ENCODE measurements at places on chromosomes 3 and 15. TPM values are rescaled to one million over a fixed set of nuclear protein-coding genes. Genes with fewer than 3 reads are reported as not detected.
A peak's percentile ranks its signal among the peaks of the same experiment; 100 is the strongest.

DNA sequence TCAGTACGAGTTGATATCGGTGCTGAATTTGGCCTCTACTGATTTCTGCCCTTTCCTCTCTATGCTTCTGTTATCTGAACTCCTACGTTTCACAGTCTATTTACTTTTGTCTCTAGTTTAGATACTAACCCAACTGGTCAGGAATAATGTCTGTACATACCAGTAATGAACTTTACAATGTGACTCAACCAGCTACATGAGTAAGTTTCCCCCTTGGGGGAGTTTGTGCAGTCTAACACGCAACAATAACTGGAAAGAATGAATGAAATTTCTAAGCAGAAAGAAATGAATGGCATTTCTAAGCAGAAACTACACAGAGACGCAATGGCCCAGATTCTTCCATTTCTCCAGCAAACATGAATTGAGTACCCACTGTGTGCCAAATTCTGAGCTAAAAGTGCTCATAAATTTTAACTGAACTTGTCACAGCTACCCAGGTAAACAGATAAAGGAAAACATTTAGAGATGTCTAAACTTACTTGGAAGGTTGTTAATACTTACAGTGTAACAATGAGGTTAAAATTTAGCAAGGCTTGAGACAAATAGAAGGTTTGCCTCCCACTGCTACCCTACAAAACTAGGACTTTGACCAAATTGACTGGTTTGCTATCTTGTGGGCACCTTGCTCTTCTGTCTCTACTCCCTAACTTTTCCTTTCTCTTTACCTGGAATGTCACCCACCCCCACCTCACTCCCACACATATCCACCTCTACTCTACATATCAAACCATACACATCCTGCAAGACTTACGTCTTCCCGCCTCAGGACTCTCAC lies 11.6 kb downstream of the UPK1B start:
- no peak for DNase-seq
- no peaks in the 10 kb centered on the region for H3K4me1 ChIP-seq
- H3K36me3 ChIP-seq = no peaks in the 10 kb centered on the region
- H3K27ac ChIP-seq = no peak overlapping the region
- H3K4me3 ChIP-seq = no peak overlapping the region
- no peaks in the 10 kb centered on the region for H3K27me3 ChIP-seq

- DNase-seq = no peak
- H3K4me1 ChIP-seq = no peaks in the 10 kb centered on the region
- no peak overlapping the region for H3K4me3 ChIP-seq
- H3K36me3 ChIP-seq = no peaks in the 10 kb centered on the region
- H3K27me3 ChIP-seq = no peaks in the 10 kb centered on the region
These were observed 24.2 kb downstream of the PPM1L start for GRCh38 chr3:160780245-160780644.

DNA sequence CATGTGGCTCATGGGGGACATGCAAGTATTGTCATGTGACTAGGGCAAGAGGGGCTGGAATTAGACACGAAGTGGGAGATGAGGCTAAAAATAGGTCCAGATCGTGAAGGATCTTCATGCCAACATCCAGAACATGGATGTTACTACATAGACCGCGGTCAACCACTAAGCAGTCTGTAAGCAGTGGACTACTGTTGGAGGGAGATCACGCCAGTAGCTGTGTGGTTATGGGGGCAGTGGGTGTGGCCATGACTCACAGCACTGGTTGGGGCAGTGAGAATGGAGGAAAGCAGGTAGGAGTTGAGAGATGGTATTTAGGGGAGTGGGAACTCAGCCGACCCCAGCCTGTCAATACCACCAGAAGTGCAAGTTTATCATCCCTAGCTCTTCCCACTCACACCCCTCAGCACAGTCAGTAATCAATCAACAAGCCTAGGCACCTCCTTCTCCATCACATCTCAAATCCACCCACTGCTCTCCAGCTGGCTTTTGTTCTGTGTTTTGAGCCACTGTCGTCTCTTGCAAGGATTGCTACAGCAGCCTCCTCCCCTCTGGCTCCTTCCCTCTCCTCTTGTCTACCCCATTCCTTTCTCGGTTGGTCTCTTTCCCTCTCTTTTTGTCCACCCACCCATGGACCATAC lies 107.2 kb upstream of the ABHD17C start:
- H3K36me3 ChIP-seq = no peaks in the 10 kb centered on the region
- H3K27ac ChIP-seq = no peak overlapping the region
- no peak overlapping the region for H3K4me3 ChIP-seq
- H3K27me3 ChIP-seq = no peaks in the 10 kb centered on the region
- no peak for DNase-seq
- H3K4me1 ChIP-seq = no peaks in the 10 kb centered on the region

- no peaks in the 10 kb centered on the region for H3K36me3 ChIP-seq
- no peak overlapping the region for H3K4me3 ChIP-seq
- H3K27ac ChIP-seq = no peak overlapping the region
- peaks cover 2% of the 10 kb centered on the region for H3K27me3 ChIP-seq
- no peak for DNase-seq
These were observed 221.2 kb upstream of the LINGO1 start for GRCh38 chr15:77853910-77854309.

DNA sequence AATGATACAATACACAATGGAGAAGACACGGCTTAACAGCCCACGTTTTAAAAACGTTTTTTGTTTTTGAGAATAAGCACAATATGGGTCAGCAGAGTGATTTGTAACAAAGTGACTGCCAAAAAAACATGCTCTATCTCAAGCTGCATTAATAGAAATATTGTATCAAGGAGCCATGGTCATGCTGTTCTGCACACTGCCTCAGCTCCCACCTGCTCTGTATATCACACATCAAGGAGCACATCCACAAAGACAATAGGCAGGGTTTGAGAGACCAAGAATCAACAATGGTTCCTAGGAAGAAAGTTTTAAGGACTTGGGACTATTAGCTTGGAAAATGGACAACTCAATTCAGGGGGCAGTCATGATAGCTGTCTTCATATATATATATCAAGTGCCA lies 6.3 kb upstream of the BBX start:
- H3K36me3 ChIP-seq = no peaks in the 10 kb centered on the region
- DNase-seq = no peak
- H3K27me3 ChIP-seq = no peaks in the 10 kb centered on the region
- H3K27ac ChIP-seq = no peak overlapping the region
- H3K4me3 ChIP-seq = no peak overlapping the region
- no peaks in the 10 kb centered on the region for H3K4me1 ChIP-seq

GRCh38 chr3:153370680-153371079 lies 208.7 kb downstream of the RAP2B start:
- no peak for DNase-seq
- H3K36me3 ChIP-seq = no peaks in the 10 kb centered on the region
- no peaks in the 10 kb centered on the region for H3K4me1 ChIP-seq
- no peaks in the 10 kb centered on the region for H3K27me3 ChIP-seq
- no peak overlapping the region for H3K27ac ChIP-seq

GRCh38 chr3:36403661-36404060 lies 23.4 kb downstream of the STAC start:
- no peak for DNase-seq
- H3K4me3 ChIP-seq = no peak overlapping the region
- H3K27me3 ChIP-seq = no peaks in the 10 kb centered on the region
- no peaks in the 10 kb centered on the region for H3K4me1 ChIP-seq
- H3K36me3 ChIP-seq = no peaks in the 10 kb centered on the region
- H3K27ac ChIP-seq = no peak overlapping the region

- no peak for DNase-seq
- no peaks in the 10 kb centered on the region for H3K4me1 ChIP-seq
- no peak overlapping the region for H3K27ac ChIP-seq
- H3K27me3 ChIP-seq = no peaks in the 10 kb centered on the region
- no peak overlapping the region for H3K4me3 ChIP-seq
These were observed 25.5 kb upstream of the FRMD4B start for GRCh38 chr3:69411346-69411745.

DNA sequence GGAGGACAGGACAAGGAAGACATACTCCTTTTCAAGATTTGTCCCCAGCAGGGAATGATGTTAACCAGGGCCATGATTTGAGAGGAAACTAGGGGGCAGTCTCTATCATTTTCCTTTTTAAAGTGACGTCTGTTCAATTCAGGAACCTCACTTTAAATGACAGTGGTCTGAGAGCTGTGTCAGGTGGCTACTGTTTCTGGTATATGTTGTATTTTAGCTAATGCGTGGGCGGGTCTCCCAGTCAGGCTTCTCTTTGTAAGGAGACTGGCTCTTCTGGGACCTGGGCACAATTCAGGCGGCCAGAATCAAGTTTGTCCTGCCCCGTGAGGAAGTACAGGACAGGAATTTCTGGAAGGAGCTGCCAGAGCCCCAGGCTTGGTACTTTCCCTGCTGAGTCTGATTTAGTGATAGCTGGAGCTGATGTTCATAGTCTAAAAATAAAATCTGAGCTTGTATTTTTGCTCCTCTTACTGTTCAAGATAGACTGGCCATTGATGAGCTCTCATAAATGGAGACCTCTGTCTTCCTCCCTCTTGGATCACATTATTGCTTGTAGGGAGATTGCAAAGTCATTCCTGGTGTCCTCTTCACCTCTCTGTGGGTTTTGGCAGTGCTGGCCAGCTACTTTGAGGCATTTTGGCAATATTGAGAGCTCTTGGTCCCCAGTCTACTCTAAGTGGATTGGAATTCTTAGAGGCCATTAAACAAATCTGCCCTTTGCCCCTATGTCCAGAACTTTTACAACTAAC lies 25.6 kb downstream of the SQOR start:
- no peak for DNase-seq
- peaks cover 41% of the 10 kb centered on the region for H3K36me3 ChIP-seq
- H3K4me1 ChIP-seq = peaks cover 5% of the 10 kb centered on the region
- H3K27me3 ChIP-seq = no peaks in the 10 kb centered on the region

DNA sequence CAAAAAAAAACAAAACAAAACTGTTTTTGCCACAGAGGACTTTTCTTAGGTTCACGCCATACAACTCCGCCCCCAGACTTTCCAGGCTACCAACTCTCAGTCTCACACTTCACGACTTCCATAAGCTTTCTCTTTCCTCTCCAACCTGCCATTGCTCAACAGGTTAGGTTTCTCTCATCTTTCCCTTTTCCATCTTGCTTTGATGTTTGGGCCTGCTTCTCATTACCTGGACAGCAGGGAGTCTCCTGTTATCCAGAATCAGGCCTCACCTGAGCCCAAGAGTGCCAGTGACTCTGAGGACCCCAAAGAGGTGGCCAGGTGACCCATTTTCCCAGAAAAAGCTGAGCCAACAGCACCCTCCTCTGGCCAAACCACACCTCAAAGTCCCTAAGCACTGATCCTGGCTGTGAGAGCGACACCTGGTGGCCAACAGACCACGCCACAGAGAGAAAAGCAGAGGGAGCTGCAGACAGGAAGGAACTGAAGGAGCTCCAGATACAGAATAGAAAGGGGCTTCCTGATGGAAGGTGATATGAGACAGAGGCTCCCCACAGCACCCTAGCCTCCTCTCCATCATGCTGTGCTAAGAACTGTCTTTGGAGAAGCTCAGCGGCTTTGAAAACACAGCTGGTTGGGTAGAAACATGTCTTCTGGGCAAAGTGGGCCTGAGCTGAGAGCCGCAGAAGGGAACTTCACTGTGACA lies 4.0 kb downstream of the CCDC51 start:
- peak; percentile 83 for DNase-seq
- no peak overlapping the region for H3K4me3 ChIP-seq
- no peaks in the 10 kb centered on the region for H3K36me3 ChIP-seq
- H3K27ac ChIP-seq = peak overlapping the region; percentile 3
- peaks cover 23% of the 10 kb centered on the region for H3K4me1 ChIP-seq

- H3K27me3 ChIP-seq = no peaks in the 10 kb centered on the region
- H3K36me3 ChIP-seq = no peaks in the 10 kb centered on the region
- H3K4me1 ChIP-seq = no peaks in the 10 kb centered on the region
- H3K27ac ChIP-seq = no peak overlapping the region
- H3K4me3 ChIP-seq = no peak overlapping the region
These were observed 115.9 kb downstream of the DCLK3 start for GRCh38 chr3:36648241-36649034.

- H3K27me3 ChIP-seq = no peaks in the 10 kb centered on the region
- no peaks in the 10 kb centered on the region for H3K4me1 ChIP-seq
- no peak overlapping the region for H3K4me3 ChIP-seq
- no peak overlapping the region for H3K27ac ChIP-seq
- DNase-seq = no peak
These were observed 91.5 kb downstream of the CERS3 start for GRCh38 chr15:100437261-100437660.

DNA sequence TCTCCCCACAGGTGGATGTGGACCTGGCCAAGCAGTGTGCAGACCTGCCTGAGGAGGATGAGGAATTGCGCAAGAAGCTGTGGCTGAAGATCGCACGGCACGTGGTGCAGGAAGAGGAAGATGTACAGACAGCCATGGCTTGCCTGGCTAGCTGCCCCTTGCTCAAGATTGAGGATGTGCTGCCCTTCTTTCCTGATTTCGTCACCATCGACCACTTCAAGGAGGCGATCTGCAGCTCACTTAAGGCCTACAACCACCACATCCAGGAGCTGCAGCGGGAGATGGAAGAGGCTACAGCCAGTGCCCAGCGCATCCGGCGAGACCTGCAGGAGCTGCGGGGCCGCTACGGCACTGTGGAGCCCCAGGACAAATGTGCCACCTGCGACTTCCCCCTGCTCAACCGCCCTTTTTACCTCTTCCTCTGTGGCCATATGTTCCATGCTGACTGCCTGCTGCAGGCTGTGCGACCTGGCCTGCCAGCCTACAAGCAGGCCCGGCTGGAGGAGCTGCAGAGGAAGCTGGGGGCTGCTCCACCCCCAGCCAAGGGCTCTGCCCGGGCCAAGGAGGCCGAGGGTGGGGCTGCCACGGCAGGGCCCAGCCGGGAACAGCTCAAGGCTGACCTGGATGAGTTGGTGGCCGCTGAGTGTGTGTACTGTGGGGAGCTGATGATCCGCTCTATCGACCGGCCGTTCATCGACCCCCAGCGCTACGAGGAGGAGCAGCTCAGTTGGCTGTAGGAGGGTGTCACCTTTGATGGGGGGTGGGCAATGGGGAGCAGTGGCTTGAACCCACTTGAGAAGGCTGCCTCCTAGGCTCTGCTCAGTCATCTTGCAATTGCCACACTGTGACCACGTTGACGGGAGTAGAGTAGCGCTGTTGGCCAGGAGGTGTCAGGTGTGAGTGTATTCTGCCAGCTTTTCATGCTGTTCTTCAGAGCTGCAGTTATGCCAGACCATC lies 8.6 kb downstream of the VPS18 start:
- peaks cover 18% of the 10 kb centered on the region for H3K4me1 ChIP-seq
- no peak overlapping the region for H3K4me3 ChIP-seq
- no peaks in the 10 kb centered on the region for H3K27me3 ChIP-seq
- DNase-seq = no peak

- peak overlapping the region; percentile 57 for H3K27ac ChIP-seq
- peaks cover 75% of the 10 kb centered on the region for H3K4me1 ChIP-seq
- DNase-seq = no peak
- H3K27me3 ChIP-seq = no peaks in the 10 kb centered on the region
These were observed 369.0 kb downstream of the SV2B start for GRCh38 chr15:91468871-91469580.

The FOXL2 gene
- total RNA-seq = not detected

The TEX55 gene
- total RNA-seq = not detected

The TMCO5A gene
- not detected for total RNA-seq

The DLEC1 gene
- total RNA-seq = 15.1 TPM

Data from CD4-positive, alpha-beta memory T cell (primary cell).